ENCODE measurements at places on chromosomes 12 and 14.

GRCh38 chr14:50551877-50552276 is 8.1 kb upstream of the ATL1 start:
- DNase-seq: no peak

- no peak for DNase-seq
Observed at GRCh38 chr12:127570793-127571360, 696.1 kb upstream of the TMEM132C start.

GRCh38 chr12:64566831-64567517 is 43.3 kb upstream of the RASSF3 start:
- DNase-seq: no peak

GRCh38 chr14:61518403-61518802 is 176.9 kb upstream of the HIF1A start:
- DNase-seq: no peak

- no peak for DNase-seq
Observed at GRCh38 chr12:25830456-25830855, 128.0 kb upstream of the RASSF8 start.

GRCh38 chr12:13176256-13176655 is 20.3 kb upstream of the EMP1 start:
- DNase-seq: no peak

- DNase-seq: no peak
Observed at GRCh38 chr14:33643426-33644181, 307.3 kb downstream of the EGLN3 start.

DNA sequence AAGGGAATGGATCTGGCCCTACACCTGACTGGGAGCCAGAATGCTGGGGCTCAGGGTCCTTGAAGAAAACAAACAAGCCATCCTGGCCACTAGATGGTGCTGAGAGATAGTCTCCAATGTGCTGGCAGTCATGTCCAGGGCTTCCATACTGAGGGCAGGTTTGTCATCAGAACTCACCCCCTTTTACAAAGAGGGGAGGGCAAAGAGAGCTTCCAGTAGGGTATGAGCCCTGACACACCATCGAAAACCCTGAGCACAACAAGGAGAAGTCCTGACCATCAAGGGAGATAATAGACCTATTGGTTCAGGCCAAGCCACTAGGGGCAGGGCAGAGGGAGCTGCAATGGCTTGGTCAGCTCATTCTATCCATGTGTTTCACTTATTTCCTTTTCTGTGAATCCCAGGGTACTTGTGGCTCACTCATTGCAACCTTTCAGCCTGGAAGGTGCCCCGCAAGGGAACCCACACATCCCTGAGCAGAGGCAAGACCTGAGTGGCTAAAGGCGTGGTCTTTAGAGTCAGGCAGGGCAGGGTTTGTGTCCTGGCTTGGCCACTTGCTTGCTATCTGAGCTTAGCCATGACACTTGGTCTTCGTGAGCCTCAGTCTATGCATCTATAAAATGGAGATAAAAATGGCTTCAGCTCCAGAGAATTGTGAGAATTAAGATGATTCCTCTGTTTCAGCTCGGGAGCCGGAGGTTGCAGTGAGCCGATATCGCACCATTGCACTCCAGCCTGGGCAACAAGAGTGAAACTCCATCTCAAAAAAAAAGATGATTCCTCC is 6.2 kb upstream of the PLEKHH1 start:
- no peak for DNase-seq

DNA sequence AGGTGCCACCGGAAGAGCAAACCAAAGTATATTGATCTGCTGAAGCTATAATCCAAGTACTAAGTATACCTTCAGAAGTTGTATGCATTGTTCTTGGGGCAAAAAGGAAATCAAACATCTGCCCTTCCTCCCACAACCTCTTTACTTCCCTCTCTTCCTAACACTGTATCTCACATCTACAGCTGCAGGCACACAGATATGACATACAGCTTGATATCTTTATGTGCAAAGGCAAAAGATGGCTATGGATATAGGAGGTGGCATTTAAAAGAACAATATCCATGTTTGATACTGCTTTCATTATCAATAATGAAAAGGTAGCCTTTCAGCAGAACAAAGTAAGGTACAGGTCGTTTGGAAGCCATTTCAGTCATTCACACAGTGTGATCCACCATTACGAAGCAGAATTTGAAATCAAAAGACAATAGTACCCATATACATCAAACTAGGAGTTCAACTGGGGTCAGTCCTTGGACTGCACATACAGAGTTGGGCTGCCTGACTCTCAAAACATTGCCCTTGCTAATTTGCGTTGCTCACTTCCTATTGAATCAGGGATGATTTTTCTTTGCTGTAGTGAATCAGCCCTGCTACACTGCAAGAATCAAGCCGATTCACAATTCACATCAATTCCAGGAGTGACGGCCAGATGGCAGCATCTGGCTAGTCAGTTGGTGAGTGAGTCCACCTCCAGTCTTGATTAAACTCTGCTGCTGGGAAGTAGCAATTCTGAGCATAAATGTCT is 8.9 kb downstream of the ANG start:
- DNase-seq: peak; percentile 33

GRCh38 chr14:58705066-58705465 is 67.3 kb downstream of the DACT1 start:
- no peak for DNase-seq

GRCh38 chr12:52120951-52121823 is 41.7 kb downstream of the SMIM41 start:
- no peak for DNase-seq

DNA sequence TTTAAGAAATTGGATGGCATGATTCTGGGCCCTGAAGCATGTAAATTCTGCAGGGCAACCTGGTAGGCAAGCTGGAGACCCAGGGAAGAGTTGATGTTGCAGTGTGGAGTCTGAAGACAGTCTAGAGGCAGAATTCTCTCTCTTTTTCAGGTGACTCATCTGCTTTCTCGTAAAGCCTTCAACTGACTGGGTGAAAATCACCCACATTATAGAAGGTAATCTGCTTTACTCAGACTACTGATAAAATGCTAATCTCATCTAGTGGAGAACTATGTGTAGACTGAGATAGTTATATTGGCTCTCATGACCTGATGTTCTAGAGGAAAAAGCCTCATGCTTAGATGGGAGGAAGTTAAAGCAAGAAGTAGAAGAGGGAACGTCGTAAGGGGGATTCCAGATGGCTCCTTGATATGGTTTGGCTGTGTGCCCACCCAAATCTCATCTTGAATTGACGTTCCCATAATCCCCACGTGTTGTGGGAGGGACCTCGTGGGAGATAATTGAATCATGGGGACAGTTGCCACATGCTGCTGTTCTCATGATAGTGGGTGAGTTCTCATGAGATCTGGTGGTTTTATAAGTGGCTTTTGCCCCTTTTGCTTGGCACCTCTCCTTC is 723.8 kb downstream of the BCL11B start:
- DNase-seq: no peak

- DNase-seq: no peak
Observed at GRCh38 chr12:123199936-123200335, 33.0 kb downstream of the MPHOSPH9 start.

GRCh38 chr12:127803545-127803944 is 463.4 kb upstream of the TMEM132C start:
- no peak for DNase-seq

DNA sequence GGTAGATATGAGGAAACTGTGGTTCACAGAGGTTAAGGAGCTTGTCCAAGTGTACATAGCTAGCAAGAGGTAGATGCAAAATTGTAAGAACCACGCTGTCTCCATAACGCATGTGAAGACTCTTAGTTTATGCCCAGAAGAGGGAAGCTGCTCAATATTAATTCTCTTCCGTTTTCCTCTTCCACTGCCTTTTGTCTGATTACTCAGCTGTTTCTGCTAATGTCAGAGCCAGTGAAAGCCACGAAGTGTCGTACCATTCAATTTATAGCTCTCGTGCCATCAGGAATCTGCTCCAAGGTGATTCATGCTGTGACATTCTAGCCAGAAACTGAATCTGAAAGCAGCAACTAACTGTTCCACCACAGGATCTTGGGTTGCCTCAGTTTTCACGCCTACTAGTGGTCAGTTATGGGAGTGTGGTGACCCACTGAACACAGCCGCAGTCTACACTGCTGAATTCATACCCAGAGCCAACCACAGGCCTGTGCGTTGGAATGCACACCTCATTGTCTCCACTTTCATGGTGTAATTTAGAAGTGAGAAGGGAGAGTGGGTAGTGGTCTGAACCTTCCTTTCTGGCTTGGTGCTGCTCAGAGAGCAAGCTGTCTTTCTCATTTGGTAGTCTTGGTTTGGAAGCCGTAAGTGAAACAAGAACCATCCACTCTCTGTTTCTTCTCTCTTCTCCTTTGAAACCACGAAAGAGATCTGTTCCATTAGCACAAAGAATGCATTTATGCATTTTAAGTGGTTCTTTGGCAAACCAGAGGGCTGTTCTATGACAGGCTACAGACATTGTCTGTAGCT is 74.2 kb upstream of the NAP1L1 start:
- peak; percentile 11 for DNase-seq

DNA sequence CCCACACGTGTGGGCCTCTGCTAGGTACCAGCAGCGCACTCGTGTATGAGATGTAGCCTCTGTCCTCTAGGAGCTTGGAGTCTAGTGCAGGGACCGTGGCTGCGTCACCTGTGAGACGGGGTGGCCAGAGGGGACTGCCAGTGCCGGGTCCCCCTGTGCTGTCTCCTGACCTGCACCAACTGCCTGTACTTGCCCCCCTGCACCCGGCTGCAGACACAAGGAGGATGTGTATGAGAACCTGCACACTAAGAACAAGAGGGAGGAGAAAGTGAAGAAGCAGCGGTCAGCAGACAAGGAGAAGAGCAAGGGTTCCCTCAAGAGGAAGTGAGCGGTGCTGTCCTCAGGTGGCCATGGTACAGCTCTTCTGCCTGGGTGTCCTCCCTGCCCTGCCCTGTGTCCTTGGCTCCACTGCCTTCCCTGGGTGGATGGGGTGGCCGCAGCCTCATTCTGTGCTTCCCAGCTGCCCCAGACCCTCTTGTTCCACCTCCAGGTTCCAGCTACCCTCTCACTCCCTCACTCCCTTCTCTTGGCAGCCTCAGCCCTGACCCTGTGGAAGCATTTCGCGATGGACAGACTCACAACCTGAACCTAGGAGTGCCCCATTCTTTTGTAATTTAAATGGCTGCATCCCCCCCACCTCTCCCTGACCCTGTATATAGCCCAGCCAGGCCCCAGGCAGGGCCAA is 9.6 kb downstream of the PTPN6 start:
- DNase-seq: no peak

DNA sequence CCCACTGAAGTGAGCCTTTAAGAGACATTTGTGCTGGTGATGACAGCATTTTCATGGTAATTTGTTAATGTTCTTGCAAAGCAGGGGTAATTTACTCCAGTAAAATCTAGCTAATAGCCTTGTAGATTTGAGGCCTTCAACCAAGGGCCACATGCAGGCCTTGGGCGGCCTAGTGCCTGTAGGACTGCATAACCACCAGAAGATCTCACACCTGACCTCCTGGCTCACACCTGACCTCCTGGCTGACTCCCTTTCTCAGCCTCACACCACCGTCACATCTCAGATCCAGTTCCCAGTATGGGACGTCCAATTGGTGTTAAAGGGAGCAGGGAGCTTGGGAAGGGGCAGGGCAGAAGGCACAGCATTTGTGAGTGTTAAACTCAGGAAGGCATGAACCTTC is 26.9 kb downstream of the C12orf42 start:
- no peak for DNase-seq

DNA sequence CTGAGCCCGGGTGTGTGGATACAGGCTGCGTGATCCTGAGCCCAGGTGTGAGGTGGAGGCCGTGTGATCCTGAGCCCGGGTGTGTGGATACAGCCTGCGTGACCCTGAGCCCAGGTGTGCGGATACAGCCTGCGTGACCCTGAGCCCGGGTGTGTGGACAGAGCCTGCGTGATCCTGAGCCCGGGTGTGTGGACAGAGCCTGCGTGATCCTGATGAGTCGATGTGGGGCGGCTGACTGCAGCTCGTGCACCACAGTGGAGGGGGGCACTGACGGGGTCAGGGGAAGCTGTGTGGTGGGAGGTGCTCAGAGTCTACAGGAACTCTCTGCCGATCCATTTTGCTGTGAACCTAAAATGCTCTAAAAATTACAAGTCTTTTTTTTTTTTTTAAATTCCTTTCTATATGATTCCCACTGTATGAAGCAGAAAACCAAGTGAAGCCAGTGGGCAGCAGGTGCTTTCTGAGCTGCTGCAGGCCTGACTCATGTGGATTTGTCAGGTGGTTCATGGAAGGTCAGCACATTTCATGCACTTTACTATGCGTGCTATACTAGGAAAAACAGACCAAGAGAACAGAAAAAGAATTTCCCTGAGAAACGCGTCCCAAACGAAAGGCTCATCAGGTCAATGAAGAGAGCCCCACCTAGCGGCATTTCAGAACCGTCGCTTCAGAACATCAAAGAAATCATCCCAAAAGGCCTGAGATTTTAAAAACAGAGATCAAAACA is 19.3 kb downstream of the BRF1 start:
- no peak for DNase-seq

DNA sequence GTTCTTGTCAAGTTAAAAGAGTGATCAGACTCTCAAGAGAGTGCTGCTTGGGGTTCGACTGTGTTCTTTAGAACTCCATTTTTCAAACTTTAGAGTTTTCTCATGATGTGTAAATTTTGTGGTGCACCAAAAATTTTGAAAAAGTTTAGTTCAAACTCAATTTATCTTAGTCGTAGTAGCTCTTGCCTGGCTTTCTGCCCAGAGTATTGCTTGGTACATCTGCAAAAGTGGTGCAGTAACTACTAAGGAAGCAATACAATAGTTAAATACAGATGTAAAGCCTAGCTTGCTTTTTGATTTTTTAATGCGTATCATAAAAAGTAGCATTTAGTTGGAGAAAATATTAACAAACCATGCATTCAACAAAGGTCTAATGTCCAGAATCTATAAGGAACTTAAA is 9.5 kb upstream of the CCDC91 start:
- DNase-seq: no peak

DNA sequence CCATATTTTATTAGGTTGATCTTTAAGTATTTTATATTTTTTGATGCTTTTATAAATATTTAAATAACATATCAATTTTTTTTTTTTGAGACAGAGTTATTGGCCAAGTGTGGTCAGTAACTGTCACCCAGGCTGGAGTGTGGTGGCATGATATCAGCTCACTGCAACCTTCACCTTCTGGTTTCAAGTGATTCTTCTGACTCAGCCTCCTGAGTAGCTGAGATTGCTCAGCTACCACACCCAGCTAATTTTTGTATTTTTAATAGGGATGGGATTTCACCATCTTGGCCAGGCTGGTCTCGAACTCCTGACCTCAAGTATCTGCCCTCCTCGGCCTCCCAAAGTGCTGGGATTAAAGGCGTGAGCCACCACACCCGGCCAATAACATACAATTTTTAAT is 71.1 kb downstream of the FUT8 start:
- no peak for DNase-seq

- DNase-seq: no peak
Observed at GRCh38 chr12:59077575-59078426, 157.5 kb upstream of the LRIG3 start.

GRCh38 chr14:65238456-65238855 is 136.1 kb upstream of the MAX start:
- no peak for DNase-seq

- no peak for DNase-seq
Observed at GRCh38 chr12:28083840-28084678, 106.2 kb upstream of the CCDC91 start.

DNA sequence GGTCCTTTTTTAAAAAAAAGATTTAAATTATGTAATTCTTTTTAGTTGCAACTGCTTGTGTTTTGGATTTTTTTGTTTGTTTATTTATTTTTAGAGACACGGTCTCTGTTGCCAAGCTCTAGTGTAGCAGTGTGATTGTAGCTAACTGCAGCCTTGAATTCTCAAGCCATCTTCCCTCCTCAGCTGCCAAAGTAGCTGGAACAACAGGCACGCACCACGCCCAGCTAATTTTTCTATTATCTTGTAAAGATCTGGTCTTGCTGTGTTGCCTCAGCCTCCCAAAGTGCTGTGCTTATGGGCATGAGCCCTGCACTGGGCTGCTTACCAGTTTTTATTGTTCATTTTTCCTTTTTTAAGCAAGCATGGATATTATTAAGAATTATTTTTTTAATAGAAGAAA is 10.6 kb upstream of the ART4 start:
- DNase-seq: no peak

Measured in stimulated activated CD8-positive, alpha-beta memory T cell treated with anti-CD3 and anti-CD28 coated beads, Interleukin-4, amount 100 ng/mL, for 1 hour (primary cell).